Stimulated activated CD4-positive, alpha-beta T cell treated with anti-CD3 and anti-CD28 coated beads, Interleukin-1b, Interleukin-23, amount 100 ng/mL, for 1 hour (primary cell): ENCODE measurements at places on chromosomes 7 and 10.
A peak's percentile ranks its signal among the peaks of the same experiment; 100 is the strongest.

DNA sequence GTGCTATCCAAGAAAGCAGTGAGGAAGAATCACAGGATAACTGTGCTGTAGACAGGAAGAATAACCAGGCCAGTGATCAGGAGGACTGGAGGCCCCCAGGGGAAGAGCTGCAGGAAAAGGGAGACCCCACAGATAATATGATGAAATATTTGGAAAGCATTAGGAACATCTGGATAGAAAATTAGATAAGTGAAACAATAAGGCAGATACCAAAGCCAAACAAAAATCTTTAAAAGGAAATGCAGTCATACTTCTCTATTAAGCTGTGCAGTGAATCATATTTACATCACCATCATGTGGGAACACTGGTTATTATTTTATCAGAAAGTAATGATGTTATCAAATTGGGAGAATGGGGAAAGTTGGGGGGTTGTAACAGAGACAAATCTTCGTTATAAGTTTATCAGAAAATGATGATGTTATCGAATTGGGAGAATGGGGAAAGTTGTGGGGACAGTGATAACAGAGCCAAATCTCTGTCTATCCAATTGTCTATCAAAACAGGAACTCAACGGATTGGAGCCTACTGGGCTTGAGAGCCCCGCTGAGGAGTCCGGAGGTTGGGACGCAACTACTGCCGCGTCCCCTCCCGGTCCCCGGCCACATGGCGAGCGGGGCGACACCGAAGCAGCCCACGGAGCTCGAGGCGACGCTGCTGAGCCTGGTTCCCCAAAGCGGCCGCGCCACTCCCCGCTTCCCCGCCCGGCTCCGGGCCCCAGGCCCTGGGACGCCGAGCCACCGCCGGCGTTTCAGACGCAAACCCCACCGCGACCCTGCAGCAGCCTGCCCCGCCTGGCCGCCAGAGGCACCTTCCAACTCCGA is 14.0 kb upstream of the RALA start:
- DNase-seq: no peak

DNA sequence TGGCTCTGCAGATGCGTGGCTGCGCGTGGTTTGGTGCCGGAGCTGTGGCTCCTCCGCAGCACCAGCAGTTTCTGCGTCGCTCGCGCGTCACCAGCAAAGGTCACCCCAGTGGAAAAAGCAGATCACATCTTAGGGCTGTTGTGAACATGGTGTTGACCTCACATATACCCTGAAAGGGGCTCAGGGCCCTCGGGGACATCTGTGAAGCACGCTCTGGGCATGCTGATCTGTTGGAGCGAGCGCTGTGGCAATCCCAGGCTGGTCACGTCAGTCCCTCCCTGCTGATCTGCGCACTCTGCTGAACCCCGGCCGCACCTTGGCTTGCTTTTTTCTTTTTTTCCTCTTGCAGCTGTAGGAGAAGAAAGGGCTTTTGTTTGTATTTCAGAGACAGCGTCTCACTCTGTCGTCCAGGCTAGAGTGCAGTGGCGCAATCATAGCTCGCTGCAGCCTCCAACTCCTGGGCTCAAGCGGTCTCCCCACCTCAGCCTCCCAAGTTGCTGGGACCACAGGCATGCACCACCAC is 33.3 kb upstream of the AP5Z1 start:
- DNase-seq: no peak

GRCh38 chr10:107164992-107165391 is 486 bp upstream of the SORCS1 start:
- no peak for DNase-seq

GRCh38 chr10:15748126-15748525 is 28.4 kb upstream of the ITGA8 start:
- DNase-seq: no peak

DNA sequence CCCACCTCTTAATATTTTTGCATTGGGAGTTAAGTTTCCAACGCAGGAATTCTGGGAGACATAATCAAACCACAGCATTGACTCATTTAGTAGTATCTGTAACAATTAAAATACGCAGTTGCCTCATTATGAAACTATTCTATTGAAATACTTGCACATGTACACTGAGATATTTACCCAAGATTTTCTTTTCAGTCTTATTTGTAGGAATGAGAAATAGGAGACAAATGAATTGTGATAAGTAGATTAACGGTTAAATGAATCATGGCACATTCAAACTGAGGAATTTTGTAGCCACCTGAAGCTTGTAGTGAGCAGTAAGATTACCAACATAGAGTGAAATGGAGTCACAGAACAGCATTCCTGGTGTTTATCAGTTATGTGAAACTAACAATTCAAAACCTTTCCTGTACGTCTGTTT is 18.1 kb downstream of the RP9 start:
- DNase-seq: no peak

- no peak for DNase-seq
Observed at GRCh38 chr7:116249969-116250553, 39.7 kb downstream of the TES start.

- DNase-seq: no peak
Observed at GRCh38 chr10:33746836-33747268, 412.4 kb upstream of the NRP1 start.

DNA sequence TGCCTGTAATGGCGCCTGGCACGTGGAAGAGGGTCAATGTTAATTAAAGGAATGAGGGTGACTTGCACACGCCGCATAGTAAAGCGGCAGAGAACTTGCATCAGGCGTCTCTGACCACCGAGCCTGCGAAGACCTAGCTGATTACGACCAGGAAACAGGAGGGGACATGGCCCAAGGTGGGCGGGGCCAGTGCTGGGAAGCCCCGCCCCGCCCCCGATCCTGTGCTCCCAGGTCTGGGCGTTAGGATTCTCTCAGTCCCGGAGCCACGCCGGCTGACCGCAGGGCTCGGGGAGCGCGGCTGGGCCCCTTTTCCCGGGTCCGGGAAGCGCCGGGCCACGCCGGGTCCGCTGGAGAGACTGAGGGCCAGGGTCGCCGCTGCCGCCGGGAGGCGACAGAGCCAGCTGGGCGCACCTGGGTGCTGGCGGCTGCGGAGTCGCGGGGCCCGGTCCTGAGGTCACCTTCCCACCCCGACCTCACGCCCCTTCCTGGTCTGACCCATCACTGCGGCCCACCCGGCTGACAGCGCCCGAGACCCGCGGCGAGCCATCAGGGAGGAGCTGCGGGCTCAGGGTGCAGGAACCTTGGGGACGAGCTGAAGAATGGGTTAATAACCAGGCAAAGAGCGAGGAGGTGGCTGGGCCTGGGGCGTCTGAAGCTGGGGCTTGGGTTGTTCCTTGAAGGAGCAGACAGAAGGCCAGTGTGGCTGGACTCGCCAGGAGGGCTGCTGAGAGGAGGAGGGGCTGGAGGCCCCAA is 23.0 kb upstream of the GRID1 start:
- DNase-seq: no peak

DNA sequence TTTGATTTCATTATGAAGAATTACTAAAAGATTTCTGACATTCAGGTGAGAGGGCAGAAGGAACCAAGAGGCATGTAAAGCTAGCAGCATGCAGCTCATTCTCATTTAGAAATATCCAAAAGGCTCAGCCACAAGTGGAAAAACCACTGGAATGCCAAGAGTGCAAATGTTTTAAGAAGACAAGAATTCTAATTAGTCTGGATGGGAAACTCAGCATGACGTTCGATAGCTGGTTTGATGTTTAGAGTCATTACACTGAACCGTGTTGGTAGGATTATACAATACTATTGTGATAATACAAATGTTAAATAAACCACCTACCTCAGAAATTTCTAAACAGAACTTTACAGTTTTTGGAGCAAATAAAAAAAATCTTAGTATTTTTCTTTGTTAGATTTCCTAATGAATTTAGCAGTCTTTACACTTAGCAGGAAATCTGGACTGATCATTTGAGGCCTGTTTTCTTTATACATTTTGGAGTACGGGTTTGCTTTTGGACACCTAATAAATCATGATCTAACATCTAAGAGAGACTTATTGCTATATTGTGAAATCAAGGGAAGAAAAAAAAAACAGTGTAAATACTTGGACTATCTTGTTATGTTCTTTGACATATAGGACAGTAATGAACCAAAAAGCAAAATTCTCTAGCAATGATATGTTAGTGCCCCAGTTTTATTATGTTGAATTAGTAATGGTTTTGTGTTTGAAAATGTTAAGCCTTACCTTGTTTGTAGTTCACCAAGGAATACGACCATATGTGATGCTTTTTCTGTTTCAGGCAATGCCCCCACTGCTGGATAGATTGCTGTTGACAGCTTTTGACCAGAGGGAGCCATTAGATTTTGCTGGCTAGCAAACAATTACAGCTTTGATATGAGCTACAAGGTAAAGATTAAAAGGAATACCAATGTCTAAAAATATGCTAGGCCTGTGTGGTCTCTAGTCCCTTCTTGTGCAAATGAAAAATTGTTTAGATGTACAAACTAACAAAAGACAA is 354.1 kb upstream of the SEMA3A start:
- no peak for DNase-seq

- no peak for DNase-seq
Observed at GRCh38 chr7:29859524-29860185, 53.3 kb downstream of the WIPF3 start.

- no peak for DNase-seq
Observed at GRCh38 chr7:25385506-25386136, 157.3 kb upstream of the NPVF start.

GRCh38 chr10:58854811-58855210 is 321.6 kb upstream of the PHYHIPL start:
- DNase-seq: no peak

- no peak for DNase-seq
Observed at GRCh38 chr7:155792315-155792960, 19.8 kb downstream of the SHH start.

GRCh38 chr7:28409716-28410627 is 2.3 kb upstream of the CREB5 start:
- DNase-seq: no peak

DNA sequence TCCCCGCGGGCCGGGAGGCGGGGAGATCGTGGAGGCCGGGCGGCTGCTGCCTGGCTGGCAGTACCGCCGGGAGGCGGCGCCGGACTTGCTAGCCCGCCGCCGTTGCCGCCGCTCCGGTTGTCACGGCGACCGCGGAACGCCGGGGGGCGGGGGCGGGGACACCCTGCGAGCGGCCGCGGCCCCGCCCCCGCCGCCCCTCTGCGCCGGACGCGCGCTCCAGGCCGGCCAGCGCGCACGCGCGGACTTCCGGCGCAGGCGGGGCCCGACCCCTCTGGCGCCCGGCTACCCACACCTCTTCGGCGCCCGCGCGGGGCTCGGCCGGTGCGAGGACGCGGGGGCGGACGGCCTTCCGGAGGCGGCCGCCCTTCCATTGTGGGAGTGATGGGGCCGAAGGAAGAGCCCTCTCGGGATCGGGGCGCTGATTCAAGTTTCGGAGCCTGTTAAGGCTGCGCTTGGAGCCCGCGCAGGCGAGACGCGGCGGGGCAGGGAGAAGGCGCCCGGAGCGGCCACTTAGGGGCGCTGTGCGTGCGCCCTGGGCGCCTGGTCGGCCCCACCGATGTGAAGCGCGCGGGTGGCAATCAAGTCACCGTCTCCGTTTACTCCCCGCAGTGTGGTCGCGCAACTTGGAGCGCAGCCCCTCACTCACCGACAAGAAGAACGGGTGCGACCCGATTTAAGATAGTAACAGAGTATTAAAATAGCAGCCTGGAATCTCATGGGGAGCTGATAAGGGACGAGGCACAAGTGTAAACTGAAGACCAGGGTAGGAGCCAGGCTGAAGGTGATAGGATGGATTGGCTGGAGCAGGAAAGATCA is 449 bp upstream of the DPY19L1 start:
- peak; percentile 84 for DNase-seq

- DNase-seq: no peak
Observed at GRCh38 chr10:122531939-122532338, 28.6 kb upstream of the DMBT1 start.

DNA sequence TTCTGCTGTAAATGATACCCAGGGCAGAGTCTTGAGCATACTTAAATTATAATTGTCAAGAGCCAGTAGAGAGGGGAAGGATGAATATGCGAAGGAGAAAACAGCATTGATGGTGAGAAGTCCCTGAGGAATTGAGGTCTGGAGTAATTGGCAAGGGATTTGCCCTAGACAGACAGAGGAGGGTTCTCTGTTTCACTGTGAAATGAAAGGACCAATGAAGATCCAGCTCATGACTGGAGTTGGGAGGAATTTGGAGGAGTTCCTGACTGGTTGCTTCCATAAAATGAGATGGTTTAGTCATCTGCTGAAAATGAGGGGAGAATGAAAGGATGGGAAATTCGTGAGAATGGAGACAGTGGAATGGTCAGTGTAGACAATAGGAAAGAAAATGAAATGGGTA is 6.8 kb downstream of the PRPF18 start:
- DNase-seq: no peak

GRCh38 chr7:117750612-117751563 is 122.4 kb downstream of the CTTNBP2 start:
- no peak for DNase-seq

DNA sequence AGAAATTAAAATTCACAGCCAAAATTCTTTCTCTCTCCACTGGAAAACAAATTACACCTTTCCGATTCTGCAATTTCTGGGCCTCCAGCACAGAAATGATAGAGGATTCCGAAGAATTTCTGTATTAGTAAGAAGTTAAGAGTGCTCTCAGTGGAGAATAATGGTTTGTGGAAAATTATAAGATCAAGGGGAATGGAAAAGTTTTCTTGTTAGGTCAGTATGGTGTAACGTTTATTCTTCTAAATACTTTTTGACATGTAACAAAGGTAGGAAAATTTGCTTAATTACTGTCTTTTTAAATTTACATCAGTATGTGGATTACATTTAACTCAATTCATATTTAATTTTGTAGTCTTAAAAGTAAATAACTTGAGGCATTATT is 288.3 kb upstream of the NFE2L3 start:
- DNase-seq: no peak

GRCh38 chr10:80196270-80196949 is 8.9 kb downstream of the ANXA11 start:
- no peak for DNase-seq

DNA sequence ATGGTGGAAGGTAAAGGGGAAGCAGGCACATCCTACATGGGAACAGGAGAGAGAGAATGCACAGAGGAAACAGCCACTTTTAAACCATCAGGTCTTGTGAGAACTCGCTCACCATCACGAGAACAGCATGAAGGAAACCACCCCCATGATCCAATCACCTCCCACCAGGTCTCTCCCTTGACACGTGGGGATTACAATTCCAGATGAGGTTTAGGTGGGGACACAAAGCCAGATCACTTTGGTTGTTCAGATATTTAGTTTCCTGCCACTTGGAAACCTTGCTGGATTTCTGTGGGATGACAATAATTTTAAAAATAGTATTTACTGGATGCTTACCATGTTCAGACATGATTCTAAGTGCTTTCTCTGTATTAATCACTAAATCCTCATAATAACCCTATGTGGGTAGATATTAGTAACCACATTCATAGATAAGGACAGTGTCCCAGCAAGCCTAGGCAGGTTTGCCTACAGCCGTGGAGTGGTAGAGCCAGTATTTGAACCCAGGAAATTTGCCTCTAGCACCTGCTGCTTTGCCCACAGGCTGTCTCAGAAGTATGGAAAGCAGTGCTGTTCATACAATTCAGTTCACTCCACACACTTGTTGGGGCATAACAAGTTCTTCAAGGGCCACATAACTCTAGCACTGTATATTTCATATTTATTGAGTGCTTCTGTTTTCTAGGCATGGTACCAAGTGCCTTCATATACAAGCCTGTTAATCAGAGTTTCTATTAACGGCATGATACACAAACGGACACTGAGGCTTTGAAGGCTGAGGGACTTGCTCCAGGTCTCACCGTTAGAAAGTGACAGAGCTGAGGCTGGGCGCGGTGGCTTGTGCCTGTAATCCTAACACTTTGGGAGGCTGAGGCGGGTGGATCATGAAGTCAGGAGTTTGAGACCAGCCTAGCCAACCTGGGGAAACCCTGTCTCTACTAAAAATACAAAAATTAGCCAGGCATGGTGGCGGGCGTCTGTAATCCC is 8.3 kb downstream of the TLL2 start:
- DNase-seq: no peak

GRCh38 chr7:134935701-134936100 is 50.6 kb upstream of the AGBL3 start:
- no peak for DNase-seq
